ENCODE measurements at places on chromosomes 7 and 10.

DNA sequence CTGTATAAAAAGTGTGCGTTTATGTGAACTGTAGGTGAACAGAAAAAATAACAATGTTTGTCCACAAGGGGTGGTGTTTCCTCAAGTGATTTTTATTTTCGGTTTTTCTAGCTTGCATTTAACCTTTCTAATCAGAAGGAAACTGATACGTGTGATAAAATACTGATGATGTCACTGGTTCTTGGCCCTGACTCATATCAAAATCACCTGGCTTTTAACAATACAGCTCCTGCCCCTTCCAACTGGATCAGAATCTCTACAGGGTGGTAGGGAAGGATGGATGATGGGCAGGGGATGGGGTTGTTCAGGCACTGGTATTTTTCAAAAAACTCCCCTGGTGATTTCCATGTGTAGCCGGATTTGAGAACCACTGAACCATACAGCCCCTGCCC lies 10.9 kb downstream of the NPFFR1 start:
- DNase-seq, result peak; percentile 71

GRCh38 chr7:95169678-95170077 lies 154.7 kb downstream of the PON1 start:
- DNase-seq, result no peak

DNA sequence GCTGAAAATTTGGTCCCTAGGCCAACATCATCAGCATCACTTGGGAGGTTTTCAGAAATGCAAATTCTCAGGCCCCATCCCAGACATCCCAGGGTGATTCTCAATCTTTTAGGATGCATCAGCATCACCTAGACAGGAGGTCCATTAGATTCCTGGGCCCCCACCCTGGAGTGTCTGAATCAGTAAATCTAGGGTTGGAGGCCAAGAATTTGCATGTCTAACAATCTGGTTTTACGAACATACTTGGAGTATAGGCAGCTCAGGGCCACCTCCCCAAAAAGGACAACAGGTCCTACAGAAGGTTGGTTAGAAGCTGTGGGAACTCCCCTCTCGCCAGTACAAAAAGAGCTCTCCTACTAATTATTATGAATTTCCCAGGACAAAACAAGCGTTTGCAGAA lies 15.5 kb downstream of the ZC3HAV1 start:
- no peak for DNase-seq

- DNase-seq, result no peak
Observed at GRCh38 chr7:96675548-96675947, 34.1 kb downstream of the SEM1 start.

GRCh38 chr7:41067576-41067975 lies 635.3 kb downstream of the INHBA start:
- no peak for DNase-seq

DNA sequence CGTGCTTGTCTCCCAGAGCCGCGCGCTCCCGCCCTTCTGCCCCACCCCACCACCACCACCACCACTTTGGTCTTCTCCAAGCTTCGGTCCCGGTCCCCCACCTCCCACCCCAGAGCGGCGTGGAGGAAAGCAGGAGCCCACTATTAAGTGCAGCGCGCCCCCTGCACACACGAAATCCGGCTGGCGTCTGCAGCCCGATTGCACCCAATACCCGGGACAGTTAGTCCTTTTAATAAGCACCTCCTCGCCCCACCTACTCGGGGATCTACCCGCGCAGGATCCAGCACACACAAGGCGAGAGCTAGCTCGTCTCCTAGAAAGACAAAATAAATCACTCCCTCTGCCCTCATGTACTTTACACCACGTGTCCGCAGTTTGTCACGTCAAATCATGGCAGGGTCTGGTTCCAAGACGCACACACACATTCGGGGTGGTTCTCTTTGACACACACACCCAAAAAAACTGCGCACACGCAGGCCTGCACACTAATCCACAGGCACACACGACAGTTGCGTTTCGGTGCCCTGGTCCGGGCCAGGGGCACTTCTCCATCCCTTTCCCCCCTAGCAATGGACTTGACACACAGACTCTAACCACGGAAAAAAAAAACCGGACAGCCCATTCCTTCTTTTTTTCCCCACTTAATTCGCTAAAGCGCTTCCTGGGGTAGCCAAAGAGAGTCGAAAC lies 1.6 kb downstream of the SFMBT2 start:
- peak; percentile 72 for DNase-seq

- DNase-seq, result no peak
Observed at GRCh38 chr7:12769444-12769843, 82.0 kb downstream of the ARL4A start.

DNA sequence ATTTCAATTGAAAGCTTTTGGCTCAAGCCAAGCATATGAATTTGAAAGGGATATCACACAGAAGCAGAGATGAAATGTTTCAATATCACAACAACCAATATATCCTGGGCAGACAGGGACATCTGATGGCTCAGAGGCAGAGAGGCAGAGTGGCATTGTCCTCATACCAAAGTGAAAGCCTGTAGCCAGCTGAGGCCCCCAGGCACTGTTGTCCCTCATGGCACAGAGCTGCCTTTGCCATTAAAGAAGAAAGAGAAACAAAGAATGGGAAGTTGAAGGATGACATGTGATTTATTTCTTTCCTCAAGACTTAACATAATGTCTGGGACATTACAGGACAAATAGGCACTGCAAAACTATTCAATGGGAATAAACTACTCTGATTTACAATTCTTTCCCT lies 504.3 kb upstream of the PCDH15 start:
- DNase-seq, result no peak

- DNase-seq, result no peak
Observed at GRCh38 chr7:27178366-27178765, 4.2 kb upstream of the HOXA10 start.

DNA sequence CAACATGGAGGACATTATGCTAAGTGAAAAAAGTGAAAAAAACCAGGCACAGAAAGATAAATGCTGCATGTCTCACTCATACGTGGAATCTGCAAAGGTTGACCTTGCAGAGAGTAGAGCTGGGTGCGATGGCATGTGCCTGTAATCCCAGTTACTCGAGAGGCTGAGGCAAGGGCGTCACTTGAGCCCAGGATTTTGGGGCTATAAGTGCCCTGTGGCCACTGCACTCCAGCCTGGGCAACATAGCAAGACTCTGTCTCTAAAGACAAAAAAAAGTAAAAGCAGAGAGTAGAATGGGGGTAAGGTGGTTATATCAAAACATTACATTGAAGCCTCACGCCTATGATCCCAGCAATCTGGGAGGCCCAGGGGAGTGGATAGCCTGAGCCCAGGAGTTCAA lies 22.8 kb downstream of the CBX3 start:
- no peak for DNase-seq

DNA sequence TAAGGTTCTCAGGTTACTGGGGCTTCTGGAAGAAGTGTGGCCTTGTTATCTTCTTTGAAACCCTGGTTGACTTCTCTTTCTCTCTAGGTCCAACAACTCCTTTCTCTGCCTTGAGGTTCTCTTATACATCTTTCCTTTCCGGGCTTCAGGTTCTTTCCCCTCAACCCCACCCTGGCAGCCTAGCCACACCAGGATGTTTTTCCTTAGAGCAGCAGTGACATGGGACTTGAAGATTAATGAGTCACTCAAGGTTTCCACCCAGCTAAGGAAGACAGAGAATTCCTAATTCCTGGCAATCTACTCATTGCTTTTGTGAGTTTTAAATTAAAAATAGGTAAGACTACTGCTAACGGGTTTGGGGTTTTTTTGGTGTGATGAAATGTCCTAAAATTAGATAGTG lies 121.8 kb upstream of the HPS1 start:
- no peak for DNase-seq

GRCh38 chr7:151755131-151755801 lies 121.6 kb downstream of the PRKAG2 start:
- no peak for DNase-seq

DNA sequence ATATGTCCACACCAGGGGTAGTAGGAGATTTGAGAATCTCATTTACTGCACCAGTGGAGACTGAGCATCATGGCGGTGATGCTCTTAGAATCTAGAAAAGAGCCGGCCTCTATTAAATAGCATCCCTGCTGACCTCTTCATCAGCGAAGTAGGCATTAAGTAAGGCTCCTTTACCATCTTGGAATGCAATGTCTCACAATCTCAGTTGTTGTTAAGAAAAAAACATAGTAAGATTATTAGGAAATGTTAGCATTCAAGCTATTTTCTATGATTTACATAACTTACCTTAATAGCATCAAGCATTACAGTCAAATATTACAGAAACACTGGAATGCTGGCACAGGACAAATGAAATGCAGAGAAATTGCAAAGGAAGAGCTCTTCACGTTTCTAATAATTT lies 54.5 kb downstream of the ORC5 start:
- DNase-seq, result no peak

- no peak for DNase-seq
Observed at GRCh38 chr7:46494028-46494427, 573.0 kb upstream of the IGFBP3 start.

DNA sequence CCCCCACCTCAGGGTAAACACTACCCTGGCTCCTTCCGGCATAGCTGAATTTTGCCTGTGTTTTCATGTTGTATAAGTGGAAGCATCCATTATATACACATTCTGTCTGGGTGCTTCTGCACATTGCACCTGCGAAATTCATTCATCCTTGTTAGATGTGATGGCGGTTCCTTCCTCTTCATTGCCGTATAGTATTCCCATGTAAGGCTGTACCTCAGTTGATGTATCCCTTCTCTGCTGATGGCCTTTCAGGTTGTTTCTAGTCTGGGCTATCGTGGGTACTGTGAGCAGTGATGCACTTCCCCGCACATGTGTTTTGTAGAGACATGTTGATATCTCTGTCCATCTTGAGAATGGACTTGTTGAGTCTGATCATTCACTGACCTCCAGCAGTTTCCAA lies 28.9 kb downstream of the ELFN1 start:
- DNase-seq, result no peak

DNA sequence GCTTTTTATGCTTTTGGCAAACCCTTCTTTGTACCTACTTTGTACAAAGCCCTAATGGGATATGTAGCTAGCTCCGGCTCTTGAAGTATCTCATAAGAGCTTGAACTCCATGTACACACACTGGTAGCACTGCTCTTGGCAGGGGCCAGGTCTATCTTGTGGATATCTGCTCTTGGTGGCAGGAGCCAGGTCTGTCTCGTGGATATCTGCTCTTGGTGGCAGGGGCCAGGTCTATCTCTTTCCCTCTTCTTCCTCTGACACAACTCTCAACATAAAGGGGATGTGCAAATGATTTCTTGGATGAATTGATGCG lies 91.9 kb downstream of the WNT2 start:
- no peak for DNase-seq

- DNase-seq, result peak; percentile 74
Observed at GRCh38 chr10:60572511-60573194, 183.0 kb upstream of the ANK3 start.

DNA sequence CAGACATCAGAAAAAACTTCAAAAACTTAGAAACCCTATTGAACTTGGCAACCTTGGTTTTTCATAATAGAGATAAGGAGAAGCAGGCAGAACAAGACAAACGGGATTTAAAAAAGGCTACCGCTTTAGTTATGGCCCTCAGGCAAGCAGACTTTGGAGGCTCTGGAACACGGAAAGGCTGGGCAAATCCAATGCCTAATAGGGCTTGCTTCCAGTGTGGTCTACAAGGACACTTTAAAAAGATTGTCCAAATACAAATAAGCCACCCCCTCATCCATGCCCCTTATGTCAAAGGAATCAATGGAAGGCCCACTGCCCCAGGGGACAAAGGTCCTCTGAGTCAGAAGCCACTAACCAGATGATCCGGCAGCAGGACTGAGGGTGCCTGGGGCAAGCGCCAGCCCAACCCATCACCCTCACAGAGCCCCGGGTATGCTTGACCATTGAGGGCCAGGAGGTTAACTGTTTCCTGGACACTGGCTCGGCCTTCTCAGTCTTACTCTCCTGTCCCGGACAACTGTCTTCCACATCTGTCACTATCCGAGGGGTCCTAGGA lies 115.3 kb downstream of the NRCAM start:
- DNase-seq, result no peak

GRCh38 chr10:78964274-78964951 lies 104.4 kb upstream of the ZMIZ1 start:
- no peak for DNase-seq

DNA sequence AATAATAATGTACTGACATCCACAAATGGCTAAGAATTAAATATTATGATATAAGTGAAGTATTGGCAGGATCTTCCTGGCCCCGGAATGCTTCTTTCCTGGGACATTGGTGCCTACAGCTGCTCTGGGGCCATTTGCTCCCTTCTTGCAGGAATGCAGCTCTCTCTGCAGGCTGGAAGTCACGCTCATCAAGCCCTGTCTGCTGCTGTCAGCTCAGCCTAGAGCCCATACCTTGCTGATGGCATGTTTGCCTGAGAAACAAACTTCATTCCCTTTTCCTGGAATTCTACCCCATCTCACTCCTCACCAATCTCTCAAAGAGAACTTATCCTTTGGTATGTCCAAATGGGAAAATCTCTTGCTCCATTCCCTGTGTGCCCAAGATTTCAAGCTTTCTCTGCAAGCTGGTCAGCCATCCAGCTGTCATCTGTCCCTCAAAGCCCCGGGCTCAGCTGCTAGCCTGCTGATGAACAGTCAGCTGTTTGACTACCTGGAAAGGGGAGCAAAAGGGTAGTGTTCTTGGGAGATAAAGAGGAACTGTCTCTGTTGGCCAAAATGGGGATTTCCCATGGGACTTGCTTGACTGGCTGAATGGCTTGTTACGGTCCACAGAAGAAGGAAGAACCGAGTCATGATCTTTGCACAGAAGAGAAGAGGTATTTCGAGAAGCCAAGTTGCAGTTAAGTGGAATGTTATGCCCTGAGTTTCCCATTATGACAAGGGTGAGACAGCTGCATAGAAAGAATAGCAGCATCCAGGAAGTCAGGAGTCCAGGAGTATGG lies 12.0 kb upstream of the RASSF4 start:
- DNase-seq, result no peak

- no peak for DNase-seq
Observed at GRCh38 chr10:86648704-86649427, 5.5 kb upstream of the OPN4 start.

DNA sequence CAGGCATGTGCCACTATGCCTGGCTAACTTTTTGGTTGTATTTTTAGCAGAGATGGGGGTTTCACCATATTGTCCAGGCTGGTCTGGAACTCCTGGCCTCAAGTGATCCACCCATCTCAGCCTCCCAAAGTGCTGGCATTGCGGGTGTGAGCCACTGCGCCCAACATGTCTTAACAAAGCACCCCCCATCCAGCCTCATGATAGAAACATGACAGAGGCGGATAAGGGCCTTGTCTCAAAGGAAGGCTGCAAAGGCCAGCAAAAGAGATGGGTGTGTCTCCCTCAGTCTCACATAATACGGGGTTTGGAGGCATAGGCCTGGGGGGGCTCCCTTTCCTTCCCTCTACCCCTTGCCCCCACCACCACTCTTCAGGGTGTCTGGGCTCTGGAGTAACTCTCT lies 93.2 kb downstream of the SH3PXD2A start:
- no peak for DNase-seq

- DNase-seq, result no peak
Observed at GRCh38 chr10:117431160-117431559, 55.9 kb upstream of the PDZD8 start.

DNA sequence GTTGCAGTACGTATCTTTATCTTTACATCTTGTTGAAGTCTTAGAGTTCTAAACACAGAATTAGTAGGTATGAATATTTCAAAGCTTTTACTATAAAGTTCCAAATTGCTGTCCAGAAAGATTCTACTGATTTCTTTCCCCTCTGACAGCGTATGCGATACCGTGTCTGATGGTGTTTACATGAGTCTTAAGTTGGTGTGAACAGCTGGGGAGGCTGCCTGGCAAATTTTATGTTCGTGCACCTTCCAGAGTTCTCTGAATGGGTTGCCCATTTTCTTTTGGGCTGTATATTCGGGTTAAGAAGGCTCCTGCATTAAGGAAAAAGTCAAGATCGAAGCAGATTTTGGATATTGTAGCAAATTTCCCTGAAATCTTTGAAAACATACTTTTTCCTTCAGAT lies 8.3 kb downstream of the MDH2 start:
- DNase-seq, result no peak
